ENCODE measurements at places on chromosomes 16 and 17. TPM values are rescaled to one million over a fixed set of nuclear protein-coding genes. Genes with fewer than 3 reads are reported as not detected.

Gene DOK4
- total RNA-seq = 39.1 TPM

Gene PIK3R5
- not detected for total RNA-seq

Gene NATD1
- 15.4 TPM for total RNA-seq

Gene SLC13A2
- total RNA-seq = not detected

Gene EPOP
- 4.4 TPM for total RNA-seq

Gene HBQ1
- total RNA-seq = not detected

Gene TGFB1I1
- total RNA-seq = 44.1 TPM

Gene ZNF830
- total RNA-seq = 10.0 TPM

Gene PRR29
- total RNA-seq = 0.49 TPM

Gene CALB2
- total RNA-seq = not detected

Gene SUMO2
- 66.5 TPM for total RNA-seq

Gene BLMH
- 33.2 TPM for total RNA-seq

Gene IRX6
- total RNA-seq = not detected

Gene FOXN1
- not detected for total RNA-seq

Gene ALOXE3
- not detected for total RNA-seq

Gene DNAI2
- not detected for total RNA-seq

Gene GJD3
- total RNA-seq = 12.1 TPM

Gene CCL16
- not detected for total RNA-seq

Gene HBA2
- total RNA-seq = not detected

Gene MEIOB
- total RNA-seq = not detected

Gene OR4D1
- not detected for total RNA-seq

Gene SLC52A1
- total RNA-seq = not detected

Gene NXPH3
- 0.81 TPM for total RNA-seq

Gene CDH15
- total RNA-seq = 0.29 TPM

Gene PRR35
- not detected for total RNA-seq

Gene KCTD11
- total RNA-seq = 14.6 TPM

Gene USP31
- total RNA-seq = 5.6 TPM

Gene SPNS3
- total RNA-seq = not detected

Gene GNG13
- total RNA-seq = not detected

Gene RASL10B
- total RNA-seq = 2.4 TPM

Gene PLXDC1
- 15.4 TPM for total RNA-seq

Gene SULT1A4
- total RNA-seq = 1.2 TPM

Gene CXCL16
- 6.5 TPM for total RNA-seq

Gene HSBP1
- total RNA-seq = 15.2 TPM

Gene CIITA
- total RNA-seq = 1.9 TPM

Gene KRTAP9-2
- not detected for total RNA-seq

Gene KRTAP17-1
- total RNA-seq = not detected

Gene SLC6A4
- 0.15 TPM for total RNA-seq

Gene TLCD1
- 7.0 TPM for total RNA-seq

Gene GNPTG
- 68.6 TPM for total RNA-seq

Gene PLLP
- 0.37 TPM for total RNA-seq

Gene CA4
- total RNA-seq = not detected

Gene OTOA
- not detected for total RNA-seq

Gene FOXL1
- total RNA-seq = 2.7 TPM

Gene TBC1D24
- total RNA-seq = 6.5 TPM

Gene SPIRE2
- total RNA-seq = 2.3 TPM

Gene QRICH2
- 0.98 TPM for total RNA-seq

Gene CLDN7
- total RNA-seq = 2.0 TPM

Gene ANKRD40CL
- total RNA-seq = not detected

Gene AARS1
- total RNA-seq = 104 TPM

Gene CLEC19A
- not detected for total RNA-seq

Gene CEP112
- total RNA-seq = 4.6 TPM

Gene ZNF594
- 4.3 TPM for total RNA-seq
